ENCODE measurements at places on chromosomes 12 and 14.

- no peak for DNase-seq
These were observed 63.3 kb downstream of the ERC1 start for GRCh38 chr12:1054117-1054870.

DNA sequence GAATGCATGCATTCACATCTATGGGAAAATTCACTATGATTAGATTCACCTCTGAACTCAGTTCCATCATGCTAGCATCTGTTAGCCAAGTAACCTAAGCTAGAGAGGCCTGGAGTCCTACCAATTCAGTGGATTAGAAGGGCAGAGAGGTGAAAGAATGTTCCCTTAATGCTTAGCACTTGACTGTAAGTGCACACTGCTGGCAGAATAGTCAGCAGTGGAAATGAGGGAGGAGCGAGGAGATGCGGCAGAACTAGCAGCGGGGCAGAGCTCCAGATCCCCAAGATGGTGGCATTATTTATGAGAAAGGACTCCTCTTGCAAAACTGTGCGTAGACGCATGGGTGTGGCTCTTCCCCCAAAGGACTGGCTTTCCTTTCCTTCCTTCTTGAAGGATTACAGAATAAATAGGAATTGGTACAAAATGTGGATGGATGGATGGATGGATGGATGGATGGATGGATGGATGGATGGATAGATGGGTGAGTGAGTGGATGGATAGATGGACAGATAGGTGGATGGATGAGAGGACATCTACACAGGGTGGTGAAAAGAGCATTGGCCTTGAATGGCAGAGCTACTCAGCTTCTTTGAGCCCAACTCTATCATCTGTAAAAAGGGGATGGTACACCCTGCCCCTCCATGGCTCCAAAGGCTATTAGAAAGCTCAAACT is 227.2 kb downstream of the CHST11 start:
- no peak for DNase-seq

DNA sequence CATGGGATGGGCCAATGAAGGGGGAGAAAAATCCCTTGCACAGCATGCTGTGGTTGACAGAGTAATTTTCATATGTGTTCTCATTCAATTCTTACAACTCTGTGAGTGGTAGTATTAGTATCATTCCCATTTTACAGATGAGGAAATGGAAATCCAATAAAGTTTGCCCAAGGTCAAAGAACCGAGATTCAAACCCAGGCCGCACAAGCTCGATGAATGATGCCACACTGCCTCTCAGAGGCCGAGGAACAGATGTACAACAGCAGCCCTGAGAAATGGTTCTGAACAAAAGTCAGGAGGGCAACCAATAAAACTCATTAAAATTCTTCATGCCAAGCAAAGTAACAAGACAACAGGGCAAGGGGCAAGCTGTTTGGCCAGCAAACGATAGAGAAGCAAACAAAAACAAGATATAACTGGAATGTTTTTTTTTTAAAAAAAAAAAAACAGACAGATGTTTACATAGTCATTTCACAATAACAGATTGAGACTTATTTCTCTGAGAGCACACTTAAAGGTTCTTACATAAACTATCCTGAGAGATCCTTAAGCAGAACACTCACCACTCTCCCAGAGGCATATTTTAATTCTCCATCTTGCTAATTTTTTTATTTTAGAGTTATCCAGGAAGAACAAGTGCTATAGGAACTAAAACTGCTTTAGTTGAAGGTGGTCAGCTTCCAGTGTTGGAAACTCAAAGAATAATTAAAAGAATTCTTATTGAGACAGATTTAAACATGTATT is 85.8 kb downstream of the EXOC5 start:
- DNase-seq = no peak

- no peak for DNase-seq
These were observed 15.6 kb downstream of the APOBEC1 start for GRCh38 chr12:7650091-7650490.

- DNase-seq = no peak
These were observed 136.1 kb downstream of the ANO2 start for GRCh38 chr12:5808981-5809380.

GRCh38 chr14:75835156-75835725 is 146.6 kb downstream of the TGFB3 start:
- no peak for DNase-seq

DNA sequence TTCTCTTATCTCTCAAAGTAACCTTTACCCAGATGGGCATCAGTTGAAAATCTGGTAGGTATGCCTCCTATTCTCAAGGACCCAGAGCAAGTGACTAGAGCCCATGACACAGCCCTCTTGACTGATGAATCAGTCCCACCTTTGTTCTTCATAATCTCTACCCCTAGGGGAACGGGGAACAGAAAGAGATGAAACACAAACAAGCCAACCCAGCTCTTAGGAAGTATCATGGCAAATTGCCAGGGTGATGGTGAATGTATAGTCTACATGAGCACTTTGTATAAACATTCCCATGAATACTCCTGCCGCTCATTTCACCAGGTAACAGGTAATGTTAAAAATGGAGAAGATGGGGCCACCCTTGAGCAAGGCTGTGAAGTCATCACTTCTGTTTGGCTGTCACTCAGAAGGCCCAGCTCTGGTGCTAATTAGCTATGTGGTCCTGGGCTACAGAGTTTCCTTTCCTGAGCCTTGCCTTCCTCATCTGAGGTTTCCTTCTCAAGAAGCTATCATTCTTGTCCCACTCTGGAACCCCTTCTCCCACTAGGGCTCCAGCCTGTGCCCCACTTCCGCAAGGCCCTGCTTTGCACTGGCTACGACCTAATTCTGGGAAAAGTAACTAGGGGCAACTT is 161.7 kb downstream of the ANO2 start:
- DNase-seq = no peak

GRCh38 chr12:53616950-53617349 is 9.2 kb downstream of the ATF7 start:
- no peak for DNase-seq

DNA sequence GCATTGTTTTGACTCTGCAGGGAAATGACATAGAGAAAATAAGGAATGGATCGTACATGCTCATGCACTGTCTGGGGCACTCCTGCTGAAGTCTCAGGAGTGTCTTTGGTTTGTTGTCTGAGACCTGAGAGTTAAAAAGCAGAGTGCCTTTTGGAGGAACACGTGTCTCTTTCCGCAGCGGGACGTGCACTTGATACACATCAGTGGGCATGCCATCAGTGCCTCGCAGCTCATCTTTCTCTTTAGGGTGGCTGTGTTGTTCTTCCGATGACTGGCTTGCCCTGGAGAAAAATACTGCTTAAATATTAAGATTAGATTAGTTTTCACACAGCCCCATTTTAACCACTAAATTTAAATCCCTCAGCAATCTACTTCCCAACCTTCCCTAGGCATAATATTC is 835.9 kb downstream of the DIO2 start:
- DNase-seq = no peak

- no peak for DNase-seq
These were observed 21.9 kb upstream of the FSCB start for GRCh38 chr14:44529026-44529425.

DNA sequence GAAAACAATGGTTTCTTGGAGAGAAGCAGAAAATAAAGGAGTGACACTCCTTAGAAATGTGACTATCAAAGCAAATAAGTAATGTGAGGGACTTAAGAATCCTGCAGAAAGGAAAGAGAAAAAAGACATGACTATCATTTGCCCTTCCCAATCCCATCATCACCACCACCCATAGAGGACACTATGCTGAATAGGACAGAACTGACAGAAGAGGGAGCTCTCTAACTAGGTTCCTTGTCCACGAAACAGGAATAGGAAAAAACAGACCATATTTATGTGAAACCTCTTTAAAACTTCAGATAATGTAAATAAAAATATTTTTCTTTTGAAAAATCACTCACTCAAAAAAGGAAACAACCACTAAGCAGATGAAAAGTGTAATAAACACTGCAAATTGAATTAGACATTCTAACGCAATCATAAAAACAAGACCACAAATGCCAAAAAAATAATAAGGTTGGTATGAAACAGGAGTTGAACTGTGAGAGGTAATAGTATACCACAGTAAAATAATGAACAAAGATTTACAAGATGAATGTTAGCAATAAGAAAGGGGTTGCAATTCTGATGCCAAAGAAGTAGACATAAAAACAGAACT is 24.1 kb downstream of the KLRD1 start:
- no peak for DNase-seq

- DNase-seq = no peak
These were observed 183.1 kb upstream of the HIF1A start for GRCh38 chr14:61512026-61512834.

DNA sequence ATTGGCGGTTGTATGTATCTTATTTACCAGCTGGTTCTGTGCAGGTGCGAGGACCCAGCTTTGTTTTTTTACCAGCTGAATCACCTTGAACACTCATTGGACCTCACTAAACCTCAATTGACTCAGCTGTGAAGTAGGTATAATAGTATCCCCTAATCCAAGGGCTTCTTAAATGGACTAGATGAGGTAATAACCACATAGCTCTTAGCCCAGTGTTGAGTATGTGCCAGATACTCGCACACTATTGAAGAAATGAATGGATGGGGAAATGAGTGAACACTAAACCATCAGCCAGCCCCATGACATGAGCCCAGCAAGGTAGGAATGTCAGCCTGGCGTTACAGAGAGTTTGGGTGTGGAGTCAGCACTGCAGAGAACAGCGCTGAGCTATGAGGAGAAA is 79.7 kb downstream of the RIMBP2 start:
- DNase-seq = no peak

- DNase-seq = no peak
These were observed 236.4 kb downstream of the PCNX1 start for GRCh38 chr14:71143381-71144290.

DNA sequence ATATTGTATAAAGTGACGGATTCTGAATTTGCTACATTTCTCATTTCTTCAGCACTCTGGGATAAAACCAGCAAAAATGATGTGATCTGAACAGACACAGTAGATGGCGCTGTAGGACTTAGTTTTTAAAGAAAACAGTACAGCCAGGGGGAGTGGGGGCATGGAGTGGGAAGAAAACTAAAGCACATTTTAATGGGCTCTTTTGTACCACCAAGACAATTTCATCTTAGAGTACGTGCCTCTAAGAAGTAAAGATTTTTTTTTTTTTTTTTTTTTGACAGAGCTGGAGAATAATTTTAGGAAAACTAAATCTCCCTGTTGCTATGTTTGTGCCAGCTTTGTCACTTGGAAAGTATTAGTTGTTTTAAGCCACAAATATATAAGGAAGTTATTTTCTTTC is 124.4 kb downstream of the RAD51B start:
- DNase-seq = no peak

- no peak for DNase-seq
These were observed 77.4 kb upstream of the ANO4 start for GRCh38 chr12:100716945-100717732.

GRCh38 chr14:66443785-66444184 is 42.4 kb upstream of the CCDC196 start:
- DNase-seq = no peak

- no peak for DNase-seq
These were observed 682 bp downstream of the CREBL2 start for GRCh38 chr12:12612358-12612757.

DNA sequence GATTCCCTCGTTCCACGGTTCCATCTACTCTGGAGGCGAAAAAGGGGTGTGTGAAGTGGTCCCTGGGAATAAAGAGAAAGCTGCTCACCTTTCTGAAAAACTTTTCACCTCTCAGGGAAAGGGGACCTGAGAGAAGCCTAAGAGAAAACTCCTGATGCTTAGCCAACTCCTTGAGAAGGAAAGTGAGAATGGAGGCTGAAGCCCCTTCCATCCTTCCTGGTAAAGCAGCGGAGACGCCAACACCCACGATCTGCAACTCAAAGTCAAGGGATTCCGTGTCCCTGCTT is 110.0 kb downstream of the ARF6 start:
- DNase-seq = no peak

DNA sequence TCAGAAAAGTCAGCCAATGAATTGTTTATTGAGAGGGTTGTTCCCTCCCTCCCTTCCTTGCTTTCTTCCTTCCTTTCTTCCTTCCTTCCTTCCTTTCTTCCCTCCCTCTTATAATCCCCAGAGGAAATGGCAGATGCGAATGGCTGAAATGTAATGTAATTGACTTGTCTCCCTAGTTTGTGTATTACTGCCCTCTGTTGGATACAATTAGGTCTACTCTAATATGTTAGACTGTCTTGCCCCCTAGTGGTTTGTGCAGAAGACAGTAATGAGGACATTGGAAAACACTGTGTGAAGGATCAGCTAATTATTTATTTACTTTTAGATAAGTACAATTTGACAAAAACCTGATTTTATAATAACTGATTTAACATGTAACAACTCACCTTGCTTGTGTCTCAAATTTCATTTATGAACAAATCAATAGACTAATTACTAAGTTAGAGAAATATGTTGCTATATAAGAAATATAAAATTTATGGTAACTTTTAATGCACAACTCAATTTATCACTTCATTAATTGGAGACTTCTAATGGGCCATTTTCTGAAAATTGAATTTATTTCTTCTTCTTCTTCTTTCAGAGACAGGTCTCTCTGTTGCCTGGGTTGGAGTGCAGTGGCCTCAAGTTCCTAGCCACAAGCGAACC is 229.8 kb upstream of the LRIG3 start:
- no peak for DNase-seq

DNA sequence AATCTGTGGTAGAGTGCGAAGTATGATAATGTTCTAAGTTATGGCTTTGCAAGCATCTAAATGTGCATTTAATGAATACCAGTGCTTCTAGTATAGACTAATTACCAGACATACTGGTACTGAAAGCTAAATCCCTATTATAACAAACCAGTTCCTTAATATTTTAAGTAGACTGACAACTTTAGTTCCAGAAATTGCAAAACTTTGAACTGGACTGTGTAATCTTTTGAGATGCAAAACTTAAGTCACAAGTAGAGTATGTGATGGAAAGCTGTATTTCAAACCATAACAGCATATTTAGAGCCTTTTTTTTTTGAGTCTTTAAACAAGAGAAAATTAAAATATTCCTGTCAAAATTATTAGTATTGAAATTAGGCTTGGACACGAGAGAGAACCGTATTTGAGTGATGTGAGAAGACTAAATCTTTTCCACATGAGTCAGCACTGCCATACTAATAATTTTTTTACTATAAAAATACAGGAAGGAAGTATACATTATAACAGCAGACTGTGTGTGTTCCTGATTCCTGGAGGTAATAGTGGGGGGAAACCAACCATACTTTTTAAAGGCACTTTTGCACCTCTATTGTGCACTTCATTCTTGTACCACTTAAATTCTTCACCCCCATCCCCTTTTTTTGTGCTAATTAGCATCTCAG is 45.5 kb downstream of the PPM1A start:
- no peak for DNase-seq

- no peak for DNase-seq
These were observed 32.7 kb upstream of the RIMBP2 start for GRCh38 chr12:130748786-130749185.

- no peak for DNase-seq
These were observed 16.3 kb downstream of the RAPGEF3 start for GRCh38 chr12:47742253-47742825.

All from esophagus squamous epithelium (tissue), 5 donors.